ENCODE measurements at places on chromosomes 3 and 15.
A peak's percentile ranks its signal among the peaks of the same experiment; 100 is the strongest.

GRCh38 chr15:70507772-70508371 lies 255.5 kb downstream of the UACA start:
- DNase-seq, result peak; percentile 87

DNA sequence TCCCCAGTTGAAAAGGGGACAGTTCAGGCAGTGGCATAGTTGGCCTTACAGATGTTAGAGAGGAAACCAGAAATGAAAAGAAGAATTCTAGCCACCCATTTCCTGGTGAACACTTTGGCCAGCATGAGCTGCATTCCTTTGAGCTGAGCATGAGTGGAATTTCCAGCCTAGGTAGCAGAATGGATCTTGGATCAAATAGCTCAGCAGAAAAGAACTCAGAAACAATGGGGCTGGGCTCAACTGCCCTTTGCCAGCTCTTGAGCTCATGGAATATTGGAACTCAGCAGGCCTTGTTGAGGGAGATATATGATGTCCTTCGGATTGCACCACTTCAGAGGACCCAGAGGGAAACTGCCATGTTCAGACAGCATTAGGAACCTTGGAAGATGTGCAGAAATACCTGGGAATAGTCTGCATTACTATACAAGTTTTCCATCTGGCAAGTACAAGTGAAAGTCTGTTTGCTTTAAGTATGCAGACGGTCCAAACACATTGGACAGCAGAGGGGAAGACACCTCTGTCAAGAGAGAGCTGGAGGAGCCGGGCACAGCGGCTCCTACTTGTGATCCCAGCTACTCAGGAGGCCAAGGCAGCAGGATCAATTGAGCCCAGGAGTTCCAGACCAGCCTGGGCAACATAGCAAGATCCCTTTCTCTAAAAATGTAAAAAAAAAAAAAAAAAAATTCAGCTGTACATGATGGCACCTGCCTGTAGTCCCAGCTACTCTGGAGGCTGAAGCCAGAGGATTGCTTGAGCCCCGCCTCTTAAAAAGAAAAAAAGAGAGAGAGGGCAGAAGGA lies 3.1 kb upstream of the CDV3 start:
- peak; percentile 86 for DNase-seq

- no peak for DNase-seq
Observed at GRCh38 chr3:37787153-37787867, 74.4 kb upstream of the CTDSPL start.

GRCh38 chr15:71106802-71107500 lies 8.3 kb upstream of the THSD4 start:
- no peak for DNase-seq

DNA sequence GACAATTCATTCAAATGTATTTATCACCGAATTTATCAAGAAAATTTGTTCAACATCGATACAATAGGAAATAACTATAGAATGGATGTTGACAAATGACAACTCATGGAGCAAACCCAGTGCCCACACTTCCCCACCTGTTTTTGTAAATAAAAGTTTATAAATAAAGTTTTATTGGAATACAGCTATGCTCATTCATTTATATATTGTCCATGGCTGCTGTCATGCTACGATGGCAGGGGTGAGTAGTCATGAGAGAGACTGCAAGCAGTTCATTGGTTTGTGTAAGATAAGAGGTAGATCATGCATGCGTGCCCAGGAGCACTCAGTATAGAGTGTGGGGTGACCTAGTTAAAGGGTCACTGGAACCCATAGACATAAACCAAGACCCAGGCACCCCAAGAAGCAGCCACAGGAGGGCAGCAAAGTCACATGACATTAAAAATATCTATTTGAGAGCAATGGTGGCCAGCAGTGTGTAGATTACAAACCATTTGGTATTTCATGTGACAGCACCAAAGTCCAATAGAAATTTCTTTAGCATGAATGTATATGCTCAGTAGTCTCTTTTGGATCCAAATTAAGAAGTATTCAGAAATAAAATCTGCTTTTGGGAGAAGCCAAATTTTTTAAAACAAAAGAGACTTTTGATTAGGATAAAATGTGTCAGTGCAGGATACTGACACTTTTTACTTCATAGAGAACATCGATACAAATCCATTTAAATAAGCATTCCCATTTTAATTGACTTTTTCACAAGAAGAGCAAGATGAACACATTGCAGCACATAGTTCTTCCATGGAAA lies 794.8 kb downstream of the MCTP2 start:
- peak; percentile 64 for DNase-seq

DNA sequence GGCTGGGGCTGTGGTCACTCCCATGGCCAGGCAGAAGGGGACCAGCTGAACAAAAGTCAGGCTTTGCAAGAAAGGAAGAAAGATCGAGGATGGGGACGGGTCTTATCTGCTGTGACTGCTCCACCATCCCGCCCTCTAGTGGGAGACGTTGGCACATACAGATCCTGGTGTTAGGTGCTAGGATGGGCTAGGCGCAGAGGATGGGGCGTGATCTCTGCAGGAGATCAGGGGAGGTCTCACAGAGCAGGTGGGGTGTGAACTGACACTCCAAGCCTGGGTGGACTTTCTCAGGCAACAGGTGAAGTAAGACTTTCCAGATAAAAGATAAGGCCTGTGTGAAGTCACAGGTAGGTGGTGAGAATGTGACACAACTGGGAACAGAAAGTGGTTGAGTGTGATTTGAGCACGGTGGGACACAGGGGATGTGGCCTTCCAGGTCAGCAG lies 141.9 kb upstream of the SMAD3 start:
- peak; percentile 39 for DNase-seq

All from iris pigment epithelial cell (primary cell).